ENCODE measurements at places on chromosomes 11 and 22.

DNA sequence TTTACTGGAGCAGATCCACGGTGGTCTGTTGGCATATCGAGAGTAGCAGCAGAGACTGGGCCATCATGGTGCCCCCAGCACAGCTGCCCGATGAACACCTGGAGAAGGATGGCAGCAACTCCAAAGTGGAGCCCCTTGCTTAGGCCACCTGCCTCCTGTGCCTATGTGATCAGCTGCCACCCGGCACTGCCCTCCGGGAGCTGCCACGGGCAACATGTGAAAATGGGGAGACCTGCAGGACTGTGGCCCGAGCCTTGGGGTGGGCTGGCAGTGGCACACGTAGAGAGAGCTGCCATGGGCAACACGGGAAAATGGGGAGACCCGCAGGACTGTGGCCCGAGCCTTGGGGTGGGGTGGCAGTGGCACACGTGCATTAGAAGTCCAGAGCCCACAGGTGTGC is 3.1 kb downstream of the FXYD2 start:
- DNase-seq = peak; percentile 15

DNA sequence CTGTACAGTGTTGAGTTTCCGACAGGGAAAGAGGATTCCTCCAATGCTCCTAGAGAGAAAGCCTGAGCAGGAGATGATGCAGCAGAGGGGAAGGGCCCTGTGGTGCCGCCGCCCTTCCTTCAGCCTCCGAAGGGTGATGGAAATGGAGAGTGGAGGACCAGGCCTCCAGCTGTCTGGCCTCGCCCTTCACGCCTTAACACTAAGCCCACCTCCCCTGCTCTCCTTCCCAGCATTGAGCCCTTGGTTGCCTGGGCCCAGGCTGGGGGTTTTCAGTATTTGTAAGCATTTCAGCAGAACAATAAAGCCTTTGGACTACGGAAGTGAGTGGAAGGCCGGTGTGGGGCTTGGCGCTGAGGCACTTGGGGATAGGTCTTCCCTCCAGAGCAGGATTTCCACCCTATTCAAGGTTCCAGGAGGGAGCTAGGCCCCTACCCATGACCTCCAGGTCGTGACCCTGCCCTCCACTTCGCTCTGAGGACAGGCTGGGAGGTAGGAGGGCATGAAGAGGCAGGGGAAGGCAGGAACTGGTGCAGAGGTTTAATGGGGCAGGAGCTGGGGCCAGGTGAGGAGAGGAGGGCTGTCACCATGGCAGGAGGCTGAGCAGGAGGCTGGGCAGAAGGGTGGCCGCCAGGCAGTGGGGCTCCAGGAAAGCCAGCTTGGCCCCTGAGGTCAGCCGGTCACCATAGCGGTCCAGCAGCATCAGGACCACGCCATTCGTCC is 21.6 kb downstream of the TREH start:
- no peak for DNase-seq

DNA sequence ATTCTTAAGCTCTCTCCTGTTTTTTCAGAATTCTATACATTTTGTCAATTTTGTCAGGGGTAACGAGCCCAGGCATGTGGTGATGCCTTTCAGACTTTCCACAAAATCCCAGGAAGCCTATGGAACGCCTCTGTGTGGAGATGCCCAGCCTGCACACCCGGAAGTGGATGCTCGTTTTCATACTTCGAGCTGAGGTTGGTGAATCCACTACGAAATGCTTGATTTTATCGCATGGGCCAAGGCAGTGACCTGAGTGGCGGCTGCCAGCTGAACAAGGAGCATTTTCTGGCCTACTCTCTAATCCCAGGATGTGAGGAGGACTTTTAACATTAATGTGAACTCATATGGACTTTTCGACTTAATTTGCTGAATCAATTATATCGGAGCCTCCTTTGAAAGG is 426.7 kb upstream of the B3GAT1 start:
- DNase-seq = no peak

DNA sequence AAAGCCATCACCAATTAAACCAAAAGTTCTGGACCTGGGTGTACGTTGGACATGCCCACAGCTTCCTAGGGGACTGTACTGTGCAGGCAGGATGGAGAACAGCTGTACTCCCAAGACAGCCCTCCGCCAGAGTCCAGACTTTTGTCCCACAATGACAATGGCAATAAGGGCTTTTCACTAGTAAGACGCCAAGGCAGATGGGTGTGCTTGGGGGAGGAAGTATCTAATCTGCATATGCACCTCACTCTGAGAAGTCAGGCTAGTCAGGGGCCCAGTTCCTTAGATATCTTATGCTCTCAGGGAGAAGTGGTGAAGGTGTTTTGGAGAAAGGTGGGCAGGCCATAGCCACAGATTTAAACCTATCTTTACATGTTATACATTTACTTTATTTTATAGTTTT is 85.1 kb upstream of the USP47 start:
- DNase-seq = no peak

DNA sequence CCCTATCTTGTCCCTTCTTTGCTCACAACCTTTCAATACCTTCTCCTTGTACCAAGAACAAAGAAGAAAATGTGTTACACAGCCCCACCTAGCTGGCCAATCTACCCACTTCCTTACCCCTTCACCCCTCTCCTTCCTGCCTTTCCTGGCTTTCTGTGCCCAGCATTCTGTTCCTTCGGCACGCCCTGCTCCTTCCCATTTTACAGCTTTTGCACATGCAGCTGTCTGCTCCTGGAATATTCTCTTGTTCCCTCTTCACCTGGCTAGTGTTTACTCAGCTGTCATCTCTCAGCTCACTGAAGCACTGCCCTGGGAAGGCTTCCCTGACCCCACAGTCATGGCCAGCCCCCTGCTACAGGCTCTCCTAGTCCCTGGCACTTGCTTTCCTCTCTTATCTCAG is 30.7 kb downstream of the SERPINH1 start:
- no peak for DNase-seq

DNA sequence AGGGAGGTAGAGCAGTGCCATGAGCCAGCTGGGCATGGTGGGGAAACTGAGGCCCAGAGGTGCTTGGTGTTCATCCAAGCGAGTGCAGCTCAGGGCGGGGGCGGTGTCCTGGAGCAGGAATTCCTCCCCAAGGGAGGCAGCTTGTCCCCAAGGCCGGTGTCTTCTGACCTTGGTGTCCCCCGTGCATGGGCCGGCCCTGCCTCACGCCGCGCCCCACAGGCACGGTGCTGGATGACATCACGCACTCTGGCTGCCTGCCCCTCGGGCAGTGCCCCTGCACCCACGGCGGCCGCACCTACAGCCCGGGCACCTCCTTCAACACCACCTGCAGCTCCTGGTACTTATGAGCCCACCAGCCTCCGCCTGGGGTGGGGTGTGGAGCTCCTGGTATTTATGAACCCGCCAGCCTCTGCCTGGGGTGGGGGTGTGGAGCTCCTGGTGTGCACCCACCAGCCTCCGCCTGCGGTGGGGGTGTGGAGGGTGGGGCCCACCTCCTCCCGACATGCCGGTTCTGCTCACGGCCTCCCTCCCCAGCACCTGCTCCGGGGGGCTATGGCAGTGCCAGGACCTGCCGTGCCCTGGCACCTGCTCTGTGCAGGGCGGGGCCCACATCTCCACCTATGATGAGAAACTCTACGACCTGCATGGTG is 6.7 kb downstream of the MUC5B start:
- DNase-seq = peak; percentile 13

DNA sequence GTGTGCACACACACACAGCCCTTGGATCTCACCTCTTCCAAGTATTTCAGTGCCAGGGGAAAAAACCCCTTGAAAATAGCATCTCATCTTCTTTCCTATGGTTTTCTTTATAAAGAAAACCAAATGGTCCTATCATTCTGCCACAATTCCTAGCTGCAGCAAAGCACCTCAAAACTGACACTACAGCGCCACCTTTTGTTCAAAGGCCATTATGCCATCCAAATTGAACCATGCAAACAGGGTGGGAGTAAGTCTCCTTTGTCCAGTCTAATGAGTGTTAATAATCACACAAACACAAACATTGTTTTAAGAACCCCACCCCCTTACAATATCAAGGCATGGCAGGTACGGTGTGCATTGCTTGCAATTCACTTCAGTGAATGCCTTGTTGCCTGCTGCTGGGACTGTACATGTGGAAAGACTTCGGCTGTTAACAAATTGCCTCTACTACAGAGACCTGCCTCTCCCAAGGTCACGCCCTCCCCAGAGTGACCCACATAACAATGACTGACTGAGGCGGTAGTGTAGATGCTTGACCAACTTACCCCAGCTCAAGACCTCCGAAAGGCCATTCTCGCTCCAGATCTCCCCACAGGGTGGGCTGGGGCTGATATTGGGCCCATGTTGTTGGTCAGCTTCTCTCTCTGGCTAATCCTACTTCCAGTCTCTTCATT is 31.7 kb downstream of the FAM181B start:
- peak; percentile 32 for DNase-seq

GRCh38 chr11:35014346-35014745 is 97.9 kb downstream of the PDHX start:
- no peak for DNase-seq

GRCh38 chr22:46172522-46173110 is 22.3 kb downstream of the PPARA start:
- DNase-seq = no peak

DNA sequence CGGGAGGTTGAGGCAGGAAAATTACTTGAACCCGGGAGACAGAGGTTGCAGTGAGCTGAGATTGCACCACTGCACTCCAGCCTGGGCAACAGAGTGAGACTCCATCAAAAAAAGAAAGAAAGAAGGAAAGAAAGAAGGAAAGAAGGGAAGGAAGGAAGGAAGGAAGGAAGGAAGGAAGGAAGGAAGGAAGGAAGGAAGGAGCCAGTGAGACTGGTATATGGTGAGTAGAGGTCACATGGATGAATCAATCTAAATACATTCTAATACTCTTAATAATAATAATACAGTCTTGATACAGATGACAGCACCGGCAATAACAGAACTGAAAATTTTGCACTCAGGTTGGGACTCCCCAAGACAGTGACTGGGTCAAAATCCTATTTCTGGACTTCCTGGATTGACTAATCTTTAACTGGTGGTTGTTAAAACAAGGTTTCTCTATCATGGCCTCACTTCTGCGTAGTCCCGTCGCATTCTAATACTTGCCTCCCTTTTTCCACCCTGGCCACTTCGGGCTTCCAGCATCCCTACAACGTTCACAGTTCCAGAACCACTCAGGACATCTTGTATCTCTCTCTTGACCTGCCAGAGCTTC is 53.5 kb upstream of the EIF3M start:
- DNase-seq = no peak

- peak; percentile 68 for DNase-seq
Observed at GRCh38 chr11:118628861-118629549, 21.6 kb downstream of the PHLDB1 start.

- DNase-seq = no peak
Observed at GRCh38 chr22:49512487-49513165, 315.0 kb downstream of the BRD1 start.

DNA sequence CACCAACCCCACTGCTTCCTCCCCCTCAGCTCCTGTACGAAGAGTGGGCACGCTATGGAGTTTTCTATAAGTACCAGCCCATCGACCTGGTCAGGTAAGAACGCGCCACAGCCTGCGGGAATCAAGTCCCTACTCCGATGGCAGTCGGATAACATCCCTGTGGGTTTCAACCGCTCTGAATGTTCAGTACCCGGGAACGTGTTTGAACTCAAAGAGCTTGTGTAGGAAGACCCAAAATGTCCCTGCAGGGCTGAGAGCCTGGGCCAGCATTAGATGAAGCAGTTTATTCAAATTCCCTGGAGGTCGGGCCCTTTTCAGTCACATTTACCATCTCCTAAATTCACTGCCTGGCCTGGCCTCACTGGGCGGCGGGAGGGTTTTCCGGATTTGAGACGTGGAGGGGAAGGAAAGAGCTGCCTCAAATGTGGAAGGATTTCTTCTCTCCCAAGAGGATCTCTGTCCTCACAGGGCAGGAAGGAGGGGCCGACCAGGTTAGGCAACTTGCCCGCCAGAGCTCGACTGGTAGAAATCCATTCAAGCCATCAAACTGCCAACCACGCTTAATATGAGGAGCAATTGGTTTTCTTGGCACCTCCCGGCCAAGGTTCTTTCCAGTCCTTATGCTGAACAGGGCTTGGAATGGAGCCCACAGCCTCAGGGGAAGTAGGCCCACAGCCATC is 46.3 kb downstream of the ANO1 start:
- DNase-seq = no peak

DNA sequence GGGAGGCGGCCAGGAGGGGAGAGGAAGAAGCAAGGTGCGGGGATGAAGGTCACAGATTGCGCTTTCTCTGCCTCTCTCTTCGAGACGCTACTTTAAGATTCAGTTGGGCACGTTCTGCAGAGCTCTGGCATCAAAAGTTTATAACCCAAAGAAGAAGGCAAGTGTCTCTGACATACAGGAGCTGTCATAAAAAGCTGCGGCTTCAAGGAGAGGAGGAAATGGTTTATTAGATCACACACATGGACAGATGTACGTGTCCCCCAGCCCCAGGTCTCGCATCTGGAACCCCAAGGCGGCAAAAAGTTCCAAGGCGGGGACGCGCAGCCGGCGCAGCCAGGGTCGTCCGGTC is 589.0 kb downstream of the OPCML start:
- DNase-seq = no peak

GRCh38 chr22:20032407-20032991 is 11.6 kb downstream of the TANGO2 start:
- DNase-seq = no peak

DNA sequence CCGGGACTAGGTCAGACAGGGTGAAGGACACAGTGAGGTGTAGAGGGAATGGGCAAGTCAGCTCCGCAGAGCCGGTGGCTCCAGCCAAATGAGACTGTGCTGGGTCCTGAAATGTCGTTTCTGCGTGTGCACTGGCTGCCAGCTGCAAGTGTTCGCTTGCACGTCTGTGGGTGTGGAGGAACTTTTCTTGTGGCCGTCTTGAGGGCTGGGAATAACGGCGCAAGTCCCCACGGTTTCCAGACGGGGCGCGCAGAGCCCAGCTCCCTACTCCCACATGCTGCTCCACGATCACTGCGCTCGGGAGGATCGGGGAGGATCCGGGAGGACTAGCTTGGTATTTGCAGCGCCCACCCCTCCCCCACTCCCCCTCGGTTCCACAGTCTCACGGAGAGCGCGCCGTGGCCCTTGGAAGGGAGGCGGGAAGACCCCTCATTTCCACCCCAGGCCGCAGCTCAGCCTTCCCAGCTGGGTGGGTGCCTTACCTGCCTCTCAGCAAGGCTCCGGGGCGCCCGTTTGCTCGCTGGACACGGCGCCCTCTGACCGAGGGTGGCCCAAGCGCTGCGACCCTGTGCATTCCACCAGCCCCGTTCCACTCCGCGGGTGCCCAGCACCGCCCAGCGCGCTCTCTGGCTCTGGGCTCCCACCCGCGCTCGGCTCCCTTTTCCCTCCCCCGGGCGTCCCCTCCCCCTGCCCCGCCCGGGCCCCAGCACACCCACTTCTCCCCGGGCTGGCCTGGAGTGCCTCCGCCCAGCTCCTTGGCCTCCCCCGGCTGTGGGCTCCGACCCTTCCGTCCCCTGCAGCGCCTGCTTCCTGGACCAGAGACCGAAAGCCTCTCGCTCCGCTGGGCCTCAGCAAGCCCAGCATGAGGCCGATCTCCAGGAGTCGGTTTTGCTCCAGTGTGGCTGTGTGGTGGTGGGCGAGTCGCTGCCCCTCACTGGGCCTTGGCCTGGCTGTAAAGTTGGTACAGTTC is at the start of gene KCNE3:
Gene KCNE3, minus strand, starts transcription at position 634 of the 970 bp plus-strand sequence. CDS start 9,986 bp downstream, outside the sequence.
- peak; percentile 60 for DNase-seq
